Activated CD4-positive, alpha-beta T cell treated with anti-CD3 and anti-CD28 coated beads for 36 hours (primary cell): ENCODE measurements at places on chromosomes 5 and 9.

DNA sequence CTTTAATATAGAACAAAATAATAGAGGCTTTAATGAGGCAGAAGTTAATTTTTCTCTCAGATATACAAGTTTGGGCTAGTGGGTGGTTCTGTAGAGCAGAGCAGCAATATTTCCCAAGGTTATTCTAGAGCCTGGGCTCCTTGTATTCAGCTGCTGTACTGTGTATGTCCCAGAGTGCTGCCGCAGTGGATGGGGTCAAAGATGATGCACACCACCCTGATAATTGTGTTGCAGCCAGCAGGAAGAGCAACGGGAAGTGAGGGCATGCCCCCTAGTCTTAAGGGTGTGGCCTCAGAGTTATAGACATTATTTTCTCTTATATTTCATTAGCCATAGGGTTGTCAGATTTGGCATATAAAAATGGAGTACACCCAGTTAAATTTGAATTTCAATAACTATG, 23.9 kb upstream of the KIF4B start:
- DNase-seq, result no peak

GRCh38 chr9:76333964-76334363, 60.3 kb downstream of the RFK start:
- DNase-seq, result no peak

GRCh38 chr5:174177976-174178605, 132.6 kb downstream of the NSG2 start:
- no peak for DNase-seq

GRCh38 chr5:10854506-10855277, 93.7 kb upstream of the DAP start:
- no peak for DNase-seq

GRCh38 chr5:72501488-72501887, 5.7 kb downstream of the ZNF366 start:
- DNase-seq, result no peak

GRCh38 chr5:171264843-171265242, 44.2 kb upstream of the TLX3 start:
- DNase-seq, result no peak

DNA sequence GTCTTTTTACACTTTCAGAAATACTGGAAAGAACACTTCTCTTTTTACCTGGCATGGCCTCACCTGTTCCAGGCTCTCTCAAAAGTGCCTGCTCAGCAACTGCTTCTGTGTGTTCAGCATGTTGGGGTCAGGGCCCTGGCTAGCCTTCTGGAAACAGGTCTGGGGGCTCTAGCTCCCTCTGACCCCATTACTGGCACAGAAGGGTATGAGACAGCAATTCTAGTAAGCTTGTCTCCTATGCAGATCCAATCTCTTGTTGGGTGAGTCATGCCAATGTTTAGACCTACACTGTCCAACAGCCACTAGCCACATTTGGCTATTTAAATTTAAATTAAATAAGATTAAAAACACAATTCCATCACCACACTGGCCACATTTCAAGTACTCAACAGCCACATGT, 80.8 kb downstream of the MAPKAP1 start:
- DNase-seq, result no peak

DNA sequence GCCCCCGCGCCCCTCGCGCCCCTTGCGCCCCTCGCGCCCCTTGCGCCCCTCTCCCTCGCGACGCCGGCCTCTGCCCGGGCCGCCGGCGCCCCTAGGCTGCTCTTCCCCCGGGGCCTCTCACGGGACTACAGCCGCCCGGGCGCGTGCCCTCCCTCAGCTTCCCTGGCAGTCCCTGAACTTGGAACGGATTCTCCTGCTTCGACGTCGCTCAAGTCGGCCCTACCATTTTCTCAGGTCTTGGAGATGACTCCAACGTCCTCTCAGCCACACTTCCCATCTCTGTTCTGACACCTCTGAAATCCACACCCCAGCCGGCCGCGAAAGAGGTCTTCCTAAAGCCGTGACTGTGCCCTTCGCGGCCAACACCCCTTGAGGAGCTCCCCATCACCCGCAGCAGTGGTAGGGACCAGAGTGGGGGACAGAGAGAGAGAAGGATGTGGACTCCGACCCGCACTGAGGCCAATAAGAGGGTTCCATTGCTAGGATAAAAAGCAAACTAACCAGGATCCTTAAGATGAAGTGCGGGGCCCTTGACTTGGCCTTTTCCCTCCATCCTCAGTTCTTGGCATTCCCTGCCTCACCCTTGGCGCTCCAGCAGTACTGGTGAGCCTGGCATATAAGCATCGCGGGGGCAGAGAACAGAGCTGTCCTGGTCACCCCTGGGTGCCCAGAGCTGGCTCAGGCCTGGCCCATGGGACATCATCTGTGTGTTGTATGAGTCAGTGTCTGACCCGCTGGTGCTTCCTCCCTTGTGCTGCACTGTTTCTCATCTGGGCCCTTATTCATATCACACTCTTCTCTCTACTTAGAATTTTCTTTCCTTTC, 38.6 kb upstream of the GARNL3 start:
- no peak for DNase-seq

DNA sequence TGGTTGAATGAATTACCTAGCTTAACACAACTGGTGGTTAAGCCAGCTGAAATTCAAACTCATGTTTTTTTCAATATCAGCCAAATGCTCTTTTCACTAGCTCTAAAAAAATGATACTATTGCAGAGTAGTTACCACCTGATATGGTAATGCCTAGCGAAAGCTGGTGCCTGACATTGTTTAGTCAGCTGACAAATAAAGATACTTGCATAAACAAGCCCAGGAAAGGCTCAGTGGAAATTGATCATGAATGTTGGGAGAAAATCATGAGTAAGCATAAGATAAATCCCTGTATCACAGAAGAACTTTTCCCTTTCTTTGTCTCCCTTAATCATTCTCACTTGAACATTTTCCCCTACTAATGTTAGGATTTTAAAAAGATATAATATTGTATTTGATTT, 54.6 kb downstream of the FGF10 start:
- no peak for DNase-seq

DNA sequence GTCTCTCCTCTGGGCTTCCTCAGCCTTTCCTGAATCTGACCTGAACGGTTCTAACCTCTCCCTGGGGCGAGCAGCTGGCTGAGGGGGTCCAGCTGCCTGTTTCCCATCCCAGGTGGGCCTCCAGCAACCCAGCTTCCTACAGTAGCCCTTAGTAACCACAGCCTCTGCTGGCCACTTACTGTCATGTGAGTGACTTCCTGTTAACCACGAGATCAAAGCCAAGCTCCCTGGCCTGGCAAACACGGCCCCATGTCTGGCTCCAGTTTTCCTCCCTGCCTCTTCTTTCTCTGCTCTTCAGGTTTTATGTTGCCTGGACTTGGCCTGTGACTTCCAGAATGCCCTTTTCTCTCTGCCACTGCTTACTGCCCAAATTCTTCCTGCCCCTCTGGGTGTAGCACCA, 47.2 kb upstream of the DAB2IP start:
- DNase-seq, result no peak

- DNase-seq, result no peak
Observed at GRCh38 chr5:109757490-109757889, 67.8 kb downstream of the MAN2A1 start.

DNA sequence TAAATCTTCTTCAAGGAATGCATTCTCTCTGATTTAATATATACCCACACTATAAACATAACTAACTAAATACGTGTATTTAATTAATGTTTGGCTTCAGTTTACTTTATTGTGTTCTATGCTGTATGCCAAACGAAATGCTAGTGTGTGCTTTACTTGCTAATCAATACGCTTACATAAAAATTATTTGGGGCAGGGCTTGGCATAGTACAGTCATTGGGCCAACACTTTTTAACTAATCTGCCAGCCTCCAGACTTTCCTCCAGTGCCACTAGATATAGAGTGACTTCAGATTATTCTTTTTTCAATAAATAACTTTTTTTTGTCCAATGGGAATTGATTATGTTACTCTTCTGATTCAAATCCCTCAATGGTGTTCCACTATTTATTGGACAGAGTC, 8.7 kb upstream of the CARNMT1 start:
- DNase-seq, result no peak

DNA sequence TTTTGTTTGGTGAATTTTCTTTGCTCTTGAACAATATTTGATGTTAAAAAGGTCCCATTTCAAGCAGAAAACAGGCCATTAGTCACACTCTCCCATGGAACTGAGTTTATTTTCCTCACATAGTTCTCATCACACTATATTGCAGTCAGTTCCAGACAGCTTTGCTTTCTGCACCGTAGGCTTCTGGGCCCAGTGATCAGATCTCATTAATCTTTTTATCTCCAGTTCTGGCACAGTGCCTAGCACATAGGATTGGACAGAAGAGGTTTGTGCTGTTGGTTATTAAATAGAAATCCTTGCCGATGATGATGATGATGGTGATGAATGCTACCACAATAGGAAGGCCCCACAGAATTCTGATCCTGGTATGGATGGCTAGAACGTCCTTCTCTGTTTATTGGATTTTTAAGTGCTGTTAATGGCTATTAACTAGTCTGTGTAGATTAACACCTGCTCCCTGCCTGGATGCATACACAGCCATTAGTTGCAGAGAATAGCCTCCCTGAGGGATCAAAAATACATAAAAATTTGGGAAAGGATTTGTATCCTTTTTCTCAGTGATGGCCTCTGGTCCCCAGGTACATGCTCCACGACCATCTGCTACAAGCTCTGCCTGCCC, 52.0 kb upstream of the NTRK2 start:
- no peak for DNase-seq

- DNase-seq, result no peak
Observed at GRCh38 chr5:153159616-153160015, 330.9 kb upstream of the GRIA1 start.

DNA sequence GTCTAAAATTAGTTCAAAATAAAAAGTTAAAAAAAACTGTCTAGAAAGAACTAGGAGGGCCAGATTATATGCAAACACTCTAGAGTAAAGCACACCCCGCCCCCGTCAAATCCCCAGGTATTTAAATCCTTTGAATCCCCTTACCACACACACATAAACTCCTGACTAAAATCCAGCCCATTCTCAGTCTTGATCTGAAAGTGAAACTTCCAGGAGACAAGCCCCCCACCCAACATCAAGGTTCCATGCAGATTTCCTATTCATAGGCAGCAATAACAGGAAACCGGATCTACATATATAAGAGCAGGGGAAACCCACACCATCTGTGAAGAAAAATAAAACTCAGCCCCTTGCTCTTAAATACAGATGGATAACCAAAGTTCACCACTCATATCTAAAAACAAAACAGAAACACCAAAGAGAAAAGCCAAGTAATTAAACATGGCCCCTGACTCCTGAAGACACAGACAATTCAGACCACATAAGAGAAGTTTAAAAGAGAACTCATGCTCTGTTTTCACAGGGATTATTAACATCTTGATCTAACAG, 42.3 kb downstream of the MARCHF3 start:
- DNase-seq, result peak; percentile 56

DNA sequence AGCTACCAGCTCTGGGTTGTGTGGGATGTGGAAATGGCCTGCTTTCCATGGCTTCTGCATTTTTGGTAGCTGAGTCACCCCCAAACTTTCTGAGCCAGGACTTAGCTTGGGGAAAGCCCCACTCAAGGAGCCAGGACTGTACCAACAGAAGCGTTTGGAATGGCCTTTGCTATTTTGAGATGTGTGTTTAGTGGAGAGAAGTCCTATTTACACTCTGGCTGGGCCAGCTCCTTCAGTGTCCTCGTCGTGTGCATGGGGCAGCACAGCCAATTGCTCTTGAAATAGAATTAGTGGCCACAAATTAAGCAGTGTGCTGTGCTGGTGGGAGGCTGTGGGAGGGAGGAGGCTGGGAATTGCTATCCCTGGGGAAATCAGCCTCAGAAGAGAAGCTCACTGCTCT, 51.6 kb downstream of the ENTREP1 start:
- DNase-seq, result no peak

GRCh38 chr5:155154973-155155372, 141.4 kb downstream of the KIF4B start:
- DNase-seq, result no peak

- peak; percentile 18 for DNase-seq
Observed at GRCh38 chr9:23123048-23123632, 676.5 kb downstream of the DMRTA1 start.

DNA sequence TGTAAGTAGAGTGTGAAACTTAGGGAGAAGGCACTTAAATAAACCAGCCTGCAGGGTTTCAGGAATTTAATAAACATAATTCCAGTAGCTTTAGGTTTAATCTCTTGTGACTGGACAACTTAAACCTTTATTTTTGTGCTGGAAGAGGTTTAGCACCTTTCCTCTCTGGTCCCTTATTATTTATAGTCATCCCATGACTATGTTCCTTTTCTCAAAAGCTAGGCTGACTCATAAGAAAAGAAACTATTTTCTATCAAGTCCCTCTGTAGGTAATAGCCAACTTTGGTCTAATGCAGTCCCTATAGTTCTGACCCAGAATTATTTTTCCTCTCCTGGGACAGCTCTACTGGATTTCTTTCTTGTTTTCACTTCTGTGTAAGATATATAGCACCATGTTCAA, 588.9 kb downstream of the NR2F1-AS1 start:
- no peak for DNase-seq

DNA sequence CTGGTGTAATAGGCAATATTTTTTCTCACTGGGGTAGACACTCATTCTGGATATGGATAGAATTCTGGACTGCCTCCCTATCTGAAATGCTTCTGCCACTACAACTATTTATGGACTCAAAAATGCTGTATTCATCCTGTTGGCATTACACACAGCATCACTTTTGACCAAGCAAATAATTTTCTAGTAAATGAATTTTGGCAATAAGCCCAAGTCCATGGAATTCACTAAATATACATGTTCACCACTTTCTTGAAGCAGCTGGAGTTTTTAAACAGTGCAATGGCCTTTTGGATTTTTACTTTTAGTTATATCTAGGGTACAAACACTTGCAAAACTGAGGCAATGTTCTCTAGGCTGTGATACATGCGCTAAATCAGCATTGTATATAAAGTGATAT, 724.9 kb upstream of the EDIL3 start:
- DNase-seq, result no peak

DNA sequence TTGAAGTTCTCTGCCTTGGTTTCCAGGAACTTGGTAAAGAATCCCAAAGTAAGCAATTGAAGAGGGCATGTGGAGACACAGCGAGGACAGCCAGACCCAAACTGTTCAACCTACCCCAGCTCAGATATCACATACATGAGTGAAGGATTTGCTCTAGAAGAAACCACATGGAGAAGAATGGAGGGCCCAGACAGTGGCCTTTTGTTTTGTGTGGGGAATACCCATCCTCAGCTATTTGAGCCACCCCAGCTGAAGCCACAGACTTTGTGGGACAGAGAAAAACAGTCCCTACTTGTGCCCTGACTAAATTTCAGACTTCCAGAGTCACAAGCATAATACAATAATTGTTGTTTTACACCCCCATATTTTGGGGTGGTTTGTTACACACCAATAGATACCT, 387.1 kb downstream of the ZSWIM6 start:
- no peak for DNase-seq

- no peak for DNase-seq
Observed at GRCh38 chr5:111655169-111655924, 101.6 kb downstream of the NREP start.

DNA sequence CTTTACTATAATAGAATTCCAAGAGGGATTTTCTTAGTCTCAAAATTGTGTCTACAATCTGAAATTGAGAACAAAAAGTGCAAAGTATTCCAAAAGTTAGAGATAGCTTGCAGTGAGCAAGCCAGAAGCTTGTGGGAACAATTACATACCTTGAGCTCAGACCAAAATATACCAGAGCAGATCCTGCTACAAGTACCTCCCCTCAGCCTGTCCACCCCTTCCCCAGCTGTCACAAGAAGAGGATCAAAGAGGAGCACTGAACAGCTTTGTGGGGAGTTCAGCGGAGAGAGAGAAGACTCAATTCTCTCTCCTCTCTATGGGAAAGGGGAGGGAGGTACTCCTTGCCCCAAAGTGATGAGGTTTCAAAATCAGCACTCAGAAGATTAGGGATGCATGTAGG, 869.2 kb upstream of the DMAC1 start:
- no peak for DNase-seq

GRCh38 chr9:21672761-21673160, 129.7 kb upstream of the MTAP start:
- no peak for DNase-seq
